ENCODE measurements at places on chromosomes 6 and 20.

DNA sequence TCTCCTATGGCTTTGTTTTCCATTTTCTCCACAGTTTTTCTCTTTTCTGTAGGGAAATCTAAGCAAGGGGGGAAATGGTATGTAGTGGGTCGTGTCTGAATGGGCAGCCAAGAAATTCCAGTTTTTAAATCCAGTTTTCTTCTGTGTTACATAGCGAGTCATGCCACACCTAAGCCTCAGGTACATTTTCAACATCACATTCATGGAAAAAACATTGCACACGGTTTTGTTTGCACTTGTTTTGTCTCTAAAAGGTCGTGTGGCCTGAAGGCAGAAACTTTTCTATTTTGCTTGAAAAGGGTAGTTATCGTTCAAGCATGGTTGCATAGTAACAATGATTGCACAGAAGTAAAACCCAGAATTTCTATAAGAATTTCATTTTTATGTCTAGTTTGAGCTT is 70.5 kb downstream of the MOXD1 start:
- no peak for DNase-seq

- DNase-seq = no peak
These were observed 646.7 kb upstream of the PTCHD4 start for GRCh38 chr6:48757661-48758060.

- no peak for DNase-seq
These were observed 207.9 kb upstream of the LAMP5 start for GRCh38 chr20:9306521-9306920.

DNA sequence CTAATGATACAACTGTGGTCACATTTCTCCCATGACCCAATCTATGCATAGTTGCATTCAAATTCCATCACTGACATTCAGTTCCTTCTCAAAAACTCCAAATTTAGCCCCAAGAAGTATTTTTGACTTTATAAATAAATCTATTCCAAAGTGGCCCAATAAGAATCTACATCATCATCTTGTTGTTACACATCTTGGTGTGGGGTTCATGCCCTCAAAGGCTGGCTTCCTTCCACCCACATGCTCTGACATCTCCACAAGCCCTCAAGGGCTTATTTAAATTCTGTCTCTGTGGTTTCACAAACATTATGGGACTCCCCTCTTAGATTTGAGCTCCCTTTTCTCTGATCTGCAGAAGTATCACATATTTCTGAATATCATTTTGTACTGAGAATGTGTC is 585.3 kb upstream of the BTBD3 start:
- DNase-seq = no peak

DNA sequence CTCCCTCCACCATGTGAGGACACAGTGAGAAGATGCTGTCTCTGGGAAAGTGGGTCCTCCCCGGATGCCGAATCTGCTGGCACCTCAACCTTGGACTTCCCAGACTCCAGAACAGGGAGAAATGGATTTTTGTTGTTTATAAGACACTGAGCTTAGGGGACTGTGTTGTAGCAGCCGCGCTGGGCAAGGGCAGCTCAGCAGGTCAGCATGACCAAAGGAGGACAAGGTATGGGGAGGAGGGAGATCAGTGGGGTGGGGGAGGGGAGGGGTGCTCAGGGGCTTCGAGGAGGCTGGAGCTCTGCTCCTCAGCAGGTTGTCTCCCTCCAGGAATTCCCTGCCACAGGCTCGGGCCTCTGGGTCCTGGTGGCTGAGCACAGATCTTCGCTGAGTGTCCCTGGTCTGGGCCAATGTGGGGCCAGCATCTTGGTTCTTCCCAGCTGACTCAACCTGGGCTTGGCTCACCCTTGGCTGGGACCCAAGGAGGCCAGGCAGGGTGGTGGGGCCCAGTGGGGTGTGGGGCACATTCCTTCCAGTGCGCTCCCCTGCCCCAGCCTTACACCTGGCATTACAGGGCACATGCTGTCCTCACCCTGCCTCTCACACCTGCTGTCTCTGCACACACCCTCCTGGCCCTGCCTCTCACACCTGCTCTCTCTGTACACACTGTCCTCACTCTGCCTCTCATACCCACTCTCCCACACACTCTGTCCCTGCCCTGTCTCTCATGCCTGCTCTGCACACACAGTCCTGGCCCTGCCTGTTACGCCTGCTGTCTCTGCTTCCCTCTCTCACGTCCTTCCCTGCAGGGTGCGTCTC is 107.3 kb downstream of the SYCP2 start:
- DNase-seq = no peak
